ENCODE measurements at places on chromosomes 2 and 18.

DNA sequence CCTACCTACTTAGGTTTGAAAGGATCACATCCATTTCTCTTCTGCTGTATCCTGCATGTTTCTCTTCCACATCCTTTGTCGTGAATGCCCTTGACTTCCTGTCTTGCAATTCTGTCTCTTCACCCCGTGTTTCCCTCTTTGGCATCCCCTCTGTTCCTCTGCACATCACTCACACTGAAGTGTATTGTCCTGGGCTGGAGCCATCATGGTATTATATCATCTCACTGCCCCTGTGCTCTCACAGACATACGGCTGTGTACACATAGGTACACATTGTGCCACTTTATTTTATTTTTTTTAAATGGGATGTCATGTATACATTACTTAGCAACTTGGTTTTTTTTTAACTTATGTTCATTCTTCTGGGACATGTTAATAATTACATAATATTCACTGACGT is 291.6 kb downstream of the ALPK2 start:
- no peak for DNase-seq

GRCh38 chr2:1874101-1874865 is 130.0 kb upstream of the PXDN start:
- DNase-seq = no peak

DNA sequence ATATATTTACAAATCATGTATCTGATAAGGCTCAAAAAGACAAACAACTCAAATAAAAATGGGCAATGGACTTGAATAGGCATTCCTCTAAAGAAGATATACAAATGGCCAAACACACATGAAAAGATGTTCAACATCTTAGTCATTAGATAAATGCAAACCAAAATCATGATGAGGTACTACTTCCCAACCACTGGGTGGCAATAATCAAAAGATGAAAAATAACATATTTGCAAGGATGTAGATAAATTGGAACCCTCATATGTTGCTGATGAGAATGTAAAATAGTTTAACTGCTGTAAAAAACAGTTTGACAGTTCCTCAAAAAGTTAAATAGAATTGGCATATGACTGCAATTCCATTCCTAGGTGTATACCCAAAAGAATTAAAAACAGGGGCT is 132.3 kb downstream of the TTC32 start:
- no peak for DNase-seq

DNA sequence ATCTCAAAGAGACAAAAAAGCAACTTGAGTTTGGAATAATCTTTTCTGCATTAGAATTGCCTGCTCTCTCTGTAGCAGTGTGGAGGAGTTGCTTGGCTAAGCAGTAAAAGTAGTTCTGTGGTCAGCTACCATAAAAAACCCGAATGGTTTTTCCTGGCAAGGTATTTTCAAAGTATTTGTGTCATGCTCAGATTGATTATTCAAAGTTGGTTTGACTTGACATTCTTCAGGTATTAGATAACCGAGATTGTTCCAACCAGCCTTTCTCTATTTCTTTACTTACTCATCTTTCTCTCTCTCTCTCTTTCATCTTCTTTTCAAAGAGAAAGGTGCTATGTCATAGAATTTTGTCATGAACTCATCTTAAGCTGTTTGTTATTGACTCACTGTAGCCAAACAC is 404.9 kb downstream of the CPS1 start:
- DNase-seq = no peak

DNA sequence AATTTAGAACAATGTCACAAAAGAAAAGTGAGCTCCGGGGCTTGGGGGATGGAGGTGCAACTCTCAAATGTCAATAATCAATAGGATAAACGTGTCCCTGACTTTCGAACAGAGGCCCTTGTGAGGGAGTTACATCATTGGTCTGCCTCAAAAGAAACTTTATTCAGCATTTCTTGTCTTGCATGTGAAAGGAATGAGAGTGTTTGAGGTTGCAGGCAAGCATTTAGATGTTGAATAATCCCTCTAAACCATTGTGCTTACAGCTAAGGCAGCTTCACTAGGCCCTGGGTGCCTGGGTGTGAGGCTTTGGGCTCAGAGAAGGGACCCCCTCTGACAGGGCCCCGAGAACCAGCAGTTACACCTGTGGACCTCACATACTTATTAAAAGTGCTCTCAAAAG is 28.6 kb upstream of the FHL2 start:
- DNase-seq = no peak

- DNase-seq = no peak
Measured at GRCh38 chr2:81327911-81328310, 1023.4 kb upstream of the LRRTM1 start.

- DNase-seq = no peak
Measured at GRCh38 chr2:128402911-128403670, 84.4 kb upstream of the HS6ST1 start.

- no peak for DNase-seq
Measured at GRCh38 chr2:204154863-204155262, 218.3 kb downstream of the ICOS start.

DNA sequence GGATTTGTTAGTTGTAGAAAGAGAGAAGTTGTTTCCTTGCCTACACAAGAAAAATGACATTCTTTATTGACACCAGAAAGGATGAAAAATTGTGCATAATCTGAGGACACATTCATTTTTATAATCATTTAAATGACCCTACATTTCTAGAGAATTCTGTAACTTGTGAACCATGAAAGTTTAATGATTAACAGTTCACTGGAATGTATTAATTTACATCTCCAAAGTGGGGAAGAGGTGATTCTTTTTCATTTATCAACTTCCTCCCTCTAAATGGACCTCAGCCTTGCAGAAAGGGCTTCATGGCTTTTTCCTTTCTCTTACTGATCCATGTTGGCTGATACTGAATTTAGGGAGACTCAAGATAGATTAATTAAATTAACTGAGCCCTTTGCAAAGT is 565.2 kb upstream of the LINC00305 start:
- DNase-seq = no peak

DNA sequence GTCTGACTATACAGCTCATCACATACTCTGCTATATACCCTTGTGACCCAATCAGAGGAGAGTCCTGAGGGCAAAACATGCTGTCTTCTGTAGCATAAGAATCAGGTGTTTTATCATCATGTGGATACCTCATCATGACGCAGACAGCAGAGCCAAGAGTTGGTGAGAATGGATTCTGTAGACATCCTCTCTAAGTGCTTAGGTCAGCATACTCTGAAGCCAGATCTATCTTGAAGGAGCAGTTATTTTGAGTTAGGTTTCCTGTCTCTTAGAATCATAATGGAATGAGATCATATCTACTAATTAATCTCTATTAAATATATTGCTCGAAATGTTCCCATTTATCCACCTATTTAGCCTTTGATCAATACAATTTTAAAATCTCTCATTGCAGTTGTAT is 190.2 kb upstream of the KCNH7 start:
- DNase-seq = no peak

GRCh38 chr2:224927646-224928173 is 114.6 kb downstream of the DOCK10 start:
- DNase-seq = no peak

GRCh38 chr2:71148506-71149063 is 18.2 kb downstream of the MPHOSPH10 start:
- DNase-seq = no peak

DNA sequence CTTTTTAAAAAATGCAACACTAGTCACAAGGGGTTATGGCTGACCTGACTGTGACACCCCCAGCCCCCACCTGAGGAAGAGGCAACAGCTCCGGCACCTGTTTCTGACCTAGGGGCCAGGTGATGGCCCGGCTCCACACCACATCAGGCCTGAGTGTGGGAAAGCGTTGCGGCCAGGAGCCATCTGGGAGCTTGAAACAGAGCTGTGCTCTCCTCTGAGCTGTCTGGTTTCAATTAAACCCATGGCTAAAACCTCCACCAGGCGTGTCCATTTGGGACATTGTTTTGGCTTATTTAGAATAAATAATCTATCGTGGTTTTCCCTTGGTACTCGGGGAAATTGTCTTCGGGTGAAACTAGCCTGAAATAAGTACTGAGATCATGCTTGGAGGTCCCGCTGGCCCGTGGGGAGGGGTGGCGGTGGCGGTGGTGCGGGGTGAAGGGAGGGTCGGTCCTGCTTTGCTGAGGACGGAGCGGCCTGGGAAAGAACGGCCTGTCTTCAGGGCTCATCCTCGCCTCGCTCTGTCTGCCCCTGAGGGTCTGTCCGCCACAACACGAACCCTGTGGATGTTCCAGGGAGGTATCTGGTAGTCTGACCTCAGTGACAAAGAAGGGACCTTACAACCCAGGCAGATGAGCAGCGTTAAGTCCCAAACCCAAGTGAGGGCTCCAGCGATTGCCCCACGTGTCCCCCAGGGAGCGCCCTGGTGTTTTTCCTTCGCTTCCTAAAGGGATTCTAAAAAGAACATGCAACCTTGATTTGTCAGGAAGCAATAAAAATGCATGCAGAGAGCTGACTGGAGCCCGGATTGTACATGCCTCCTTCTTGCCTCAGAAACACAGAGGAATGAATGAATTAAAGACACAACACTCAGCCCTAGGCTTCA is 58.7 kb downstream of the IL1RL2 start:
- DNase-seq = no peak

- DNase-seq = no peak
Measured at GRCh38 chr18:65937180-65937579, 186.4 kb downstream of the CDH7 start.

DNA sequence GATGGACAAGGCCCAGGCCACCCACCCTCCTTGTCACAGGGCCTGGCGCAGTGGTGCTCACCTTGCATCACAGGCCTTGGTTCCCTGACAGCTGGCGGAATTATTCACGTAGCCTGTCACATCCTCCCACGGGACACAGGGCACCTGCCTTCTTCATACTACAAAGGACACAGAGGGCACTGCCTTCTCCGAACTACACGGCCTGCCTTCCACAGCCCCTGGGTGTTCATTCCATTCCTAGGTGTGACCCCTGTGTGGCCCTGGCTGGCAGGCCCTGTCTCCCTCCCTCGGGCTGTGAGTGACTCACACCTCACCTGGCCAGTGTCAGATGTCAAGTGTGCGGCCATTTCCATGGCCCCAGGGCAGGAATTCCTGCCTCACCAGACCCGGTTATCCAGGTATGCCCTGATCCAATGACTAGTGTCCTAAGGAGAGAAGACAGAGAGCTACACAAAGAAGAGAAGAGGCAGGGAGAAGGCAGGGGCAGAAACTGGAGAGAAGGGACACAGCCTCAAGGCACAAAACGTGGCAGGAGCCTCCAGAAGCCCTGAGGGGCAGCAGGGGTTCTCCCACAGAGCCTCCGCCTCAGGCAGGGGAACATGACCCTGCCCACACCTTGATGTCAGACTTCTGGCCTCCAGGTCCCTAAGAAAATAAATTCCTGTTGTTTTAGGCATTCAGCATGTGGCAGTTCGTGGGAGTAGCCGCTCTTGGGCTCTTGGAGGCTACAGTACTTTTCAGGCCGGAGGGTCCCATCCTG is 43.4 kb downstream of the MBP start:
- no peak for DNase-seq

GRCh38 chr2:105815401-105815800 is 70.7 kb downstream of the NCK2 start:
- DNase-seq = no peak

GRCh38 chr2:202689459-202689858 is 54.7 kb downstream of the FAM117B start:
- no peak for DNase-seq

DNA sequence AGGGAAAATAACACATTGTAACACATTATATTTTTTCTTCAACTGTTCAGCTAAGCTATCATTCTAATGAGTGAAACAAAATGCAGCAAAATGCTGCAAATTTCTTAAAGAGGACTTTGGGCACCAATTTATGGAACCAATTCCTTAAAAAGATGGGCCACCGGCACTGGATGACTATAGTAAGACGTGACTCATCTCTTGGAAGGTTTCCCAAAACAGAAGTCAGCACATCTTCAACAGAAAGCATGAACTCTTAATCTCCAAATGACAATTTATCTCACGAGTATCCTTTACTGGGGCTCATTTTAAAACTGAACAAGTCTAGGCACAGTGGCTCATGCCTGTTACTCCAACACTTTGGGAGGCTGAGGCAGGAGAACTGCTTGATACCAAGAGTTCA is 213.4 kb downstream of the CDH20 start:
- DNase-seq = no peak

- no peak for DNase-seq
Measured at GRCh38 chr2:224444021-224444420, 42.1 kb upstream of the FAM124B start.

DNA sequence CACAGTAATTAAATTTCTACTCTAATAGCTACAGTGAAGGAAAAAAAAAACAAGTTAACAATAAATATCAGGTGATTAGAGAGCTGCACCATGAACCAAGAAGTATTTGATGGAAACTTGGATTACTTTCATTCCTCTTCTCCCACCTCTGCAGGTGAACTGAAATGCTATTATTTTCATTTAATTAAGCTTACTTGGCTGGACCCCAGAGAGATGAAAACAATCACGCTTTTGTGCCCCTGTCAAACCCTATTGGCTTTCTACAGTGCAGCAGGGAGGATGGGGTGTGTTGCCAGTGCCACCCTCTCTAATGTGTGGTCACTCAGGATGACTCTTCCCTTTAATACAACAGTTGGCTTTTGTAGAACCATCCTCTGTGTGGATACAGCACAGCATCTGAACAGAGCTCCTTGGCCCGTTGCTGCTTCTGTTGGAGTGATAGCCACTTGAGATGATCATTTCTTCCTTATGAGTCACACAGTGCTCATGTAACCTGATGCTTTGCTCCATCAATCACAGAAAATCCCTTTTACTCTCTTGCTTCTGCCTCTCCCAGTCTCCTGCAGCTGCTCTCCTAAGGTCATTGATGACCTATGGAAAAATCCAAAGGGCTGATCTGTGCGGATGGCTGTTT is 5.5 kb upstream of the ARL4C start:
- DNase-seq = no peak

DNA sequence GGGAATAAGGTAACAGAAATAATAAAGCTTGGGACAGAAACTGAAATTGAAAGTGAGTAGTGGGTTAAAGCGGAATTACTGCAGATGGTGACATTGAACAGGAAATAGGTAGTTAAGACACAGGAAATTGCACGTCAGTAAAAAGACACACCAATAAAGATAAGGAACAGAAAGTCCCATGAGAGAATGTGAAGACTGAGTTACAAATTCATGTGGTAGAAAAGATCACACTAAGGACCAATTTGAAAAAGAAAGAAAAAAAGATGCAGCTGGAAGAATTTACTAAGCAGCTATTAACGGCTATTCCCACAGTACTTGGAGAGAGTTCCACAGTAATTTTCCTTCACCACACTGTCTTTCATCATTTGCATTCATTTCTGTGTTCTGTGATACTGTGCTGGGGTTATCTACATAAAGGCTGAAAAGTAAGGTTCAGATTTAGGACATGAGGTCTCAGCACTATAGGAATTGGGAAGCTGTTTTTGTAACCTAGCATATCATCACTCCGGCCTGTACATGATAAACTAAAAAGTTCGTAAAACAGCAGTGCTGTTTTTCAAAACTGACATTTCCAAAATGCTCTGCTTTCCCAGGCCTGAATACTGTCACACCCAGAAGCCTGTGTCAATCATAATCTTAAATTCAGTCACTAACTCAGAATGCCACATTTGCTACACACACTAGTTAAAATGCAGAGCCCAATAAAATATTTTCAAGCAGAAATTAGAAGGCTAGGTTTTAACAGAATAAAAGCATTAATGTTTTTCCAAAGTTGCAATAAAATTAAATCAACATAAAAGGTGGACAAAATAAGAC is 42.9 kb downstream of the SRBD1 start:
- peak; percentile 65 for DNase-seq

GRCh38 chr18:63031375-63031774 is 288.2 kb downstream of the BCL2 start:
- no peak for DNase-seq

GRCh38 chr2:232260075-232260474 is 118.5 kb upstream of the ALPP start:
- no peak for DNase-seq

GRCh38 chr2:145874466-145874865 is 1354.5 kb upstream of the ZEB2 start:
- no peak for DNase-seq

GRCh38 chr2:148876595-148877402 is 1.8 kb downstream of the KIF5C start:
- DNase-seq = no peak
